Spleen (tissue), 13 donors: ENCODE measurements at places on chromosomes 4 and X. TPM values are rescaled to one million over a fixed set of nuclear protein-coding genes. Genes with fewer than 3 reads are reported as not detected.

DNA sequence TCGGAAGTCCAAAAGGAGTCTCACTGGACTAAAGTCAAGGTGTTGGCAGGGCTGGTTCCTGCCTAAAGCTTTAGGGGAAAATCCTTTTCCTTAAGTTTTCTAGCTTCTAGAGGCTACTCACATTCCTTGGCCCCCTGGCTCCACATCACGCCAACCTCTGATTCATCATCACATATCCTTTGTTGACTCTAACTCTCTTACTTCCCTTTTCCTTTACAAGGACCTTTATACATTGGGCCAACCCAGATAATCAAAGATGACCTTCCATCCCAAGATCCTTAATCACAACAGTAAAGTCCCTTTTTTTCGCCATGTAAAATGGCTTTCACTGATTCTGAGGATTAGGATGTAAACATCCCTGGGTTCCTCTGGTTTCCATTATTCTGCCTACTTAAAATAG, 146.4 kb upstream of the DCAF8L1 start:
- no peak for DNase-seq

Gene DOCK11
- 33.3 TPM for polyA plus RNA-seq

DNA sequence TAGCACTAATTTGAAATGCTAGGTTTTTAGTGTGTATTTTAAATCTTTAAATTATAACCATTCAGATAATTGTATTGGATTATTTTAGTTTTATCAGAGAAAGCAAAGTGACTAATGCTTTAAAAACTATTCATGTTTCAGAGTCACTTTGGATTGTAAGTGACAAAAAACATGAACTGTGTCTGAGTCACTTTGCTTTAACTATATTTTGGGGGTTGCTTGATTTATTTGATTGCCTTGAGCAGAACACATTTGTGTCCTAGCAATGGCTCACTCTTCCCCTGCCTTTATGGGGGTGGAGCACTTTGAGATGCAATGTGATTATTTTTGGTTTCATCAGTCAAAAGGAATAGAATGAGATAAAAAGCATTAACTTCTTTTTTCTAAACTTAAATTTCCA, 188.4 kb upstream of the ARX start:
- no peak for DNase-seq

GRCh38 chr4:141346144-141346543, 125.4 kb downstream of the ZNF330 start:
- no peak for DNase-seq

DNA sequence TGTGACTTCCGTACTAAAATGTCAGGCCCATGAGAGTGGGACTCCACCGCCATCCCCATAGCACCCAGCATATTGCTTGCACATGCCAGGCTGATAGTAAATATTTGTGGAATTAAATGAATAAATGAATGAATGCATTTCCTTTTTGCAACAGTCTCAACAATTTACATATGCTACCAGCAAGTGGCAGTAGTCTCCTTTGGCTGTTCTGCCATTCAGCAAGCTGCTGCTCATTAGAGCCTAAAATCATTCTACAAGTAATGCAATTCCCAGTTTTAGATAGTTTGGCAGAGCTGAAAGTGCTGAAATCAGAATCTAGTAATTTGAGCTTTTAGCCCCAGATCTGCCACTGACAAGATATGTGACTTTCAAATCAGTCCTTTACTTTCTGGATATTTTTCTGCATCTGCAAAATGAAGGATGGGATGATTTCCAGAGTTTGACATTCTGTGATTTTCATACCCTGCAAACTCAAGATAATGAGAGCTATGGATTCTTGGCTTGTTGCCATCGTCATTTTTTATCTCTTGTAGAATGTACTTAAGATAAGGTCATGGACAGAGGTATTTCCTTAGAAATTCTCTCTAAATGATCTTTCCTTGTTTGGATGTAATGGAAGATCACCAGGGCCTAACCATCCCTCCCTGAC, 35.7 kb upstream of the INTS6L start:
- DNase-seq = no peak

Gene RPA4
- polyA plus RNA-seq = 0.09 TPM

DNA sequence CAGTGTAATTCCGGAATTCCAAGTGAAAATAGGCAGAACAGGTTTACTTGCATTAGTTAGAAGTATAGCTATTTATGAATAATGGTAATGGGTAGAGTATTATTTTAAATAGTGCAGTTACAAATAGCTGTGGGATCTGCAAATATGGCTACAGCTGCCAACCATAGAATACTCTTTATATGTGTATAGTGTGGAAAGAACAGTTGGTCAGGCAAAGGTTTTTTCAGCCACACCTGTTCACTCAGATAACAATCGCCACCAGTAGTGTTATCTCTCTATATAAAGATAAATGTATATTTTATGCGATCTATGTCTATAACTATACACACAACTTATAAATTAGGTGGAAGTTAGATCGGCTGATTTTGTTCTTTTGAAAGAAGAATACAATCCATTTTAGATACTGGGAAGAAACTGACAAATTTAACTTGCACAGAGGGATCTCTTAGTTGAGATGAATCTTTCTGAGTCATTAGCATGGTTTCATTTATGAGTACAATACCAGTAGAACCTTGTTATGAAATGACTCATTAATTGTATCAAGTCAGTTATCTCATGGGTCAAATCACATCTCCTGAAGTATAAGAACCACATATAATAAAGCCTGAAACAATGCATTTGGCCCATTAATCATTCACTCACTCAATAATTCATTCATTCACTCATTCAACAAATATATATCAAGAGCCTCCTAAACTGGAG, 100.9 kb upstream of the NR3C2 start:
- DNase-seq = no peak

DNA sequence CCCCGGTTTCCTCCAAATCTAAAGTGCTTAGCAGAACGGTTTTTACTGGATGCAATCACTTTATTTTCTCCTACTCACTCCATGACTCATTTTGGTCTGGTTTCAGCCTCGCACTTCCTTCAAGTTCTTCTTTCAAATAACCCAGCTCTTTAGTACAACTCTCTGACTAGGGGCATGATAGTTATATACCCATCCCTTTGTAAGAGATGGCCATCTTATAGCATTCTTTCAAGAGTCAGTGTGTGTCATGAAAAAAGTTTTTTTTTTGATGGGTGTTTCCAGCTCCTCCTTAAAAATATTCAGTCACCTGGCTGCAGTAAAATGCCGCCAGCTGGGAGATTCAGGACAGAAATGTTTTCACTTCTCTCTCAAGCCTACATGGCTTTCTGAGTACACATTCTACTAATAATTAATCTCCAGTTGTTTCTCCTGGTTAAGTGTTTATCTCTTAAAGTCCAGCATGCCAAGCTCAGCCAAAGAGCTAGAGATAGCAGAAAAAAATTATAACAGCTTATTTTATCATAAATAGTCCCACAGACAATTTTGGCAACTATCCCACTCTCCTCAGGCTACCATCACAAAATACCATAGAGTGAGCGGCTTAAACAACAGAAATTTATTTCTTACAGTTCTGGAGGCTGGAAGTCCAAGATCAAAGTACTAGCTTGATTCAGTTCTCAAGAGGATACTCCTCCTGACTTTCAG, 139.3 kb downstream of the GASK1B start:
- no peak for DNase-seq

Gene ZNF182
- polyA plus RNA-seq = 4.8 TPM

DNA sequence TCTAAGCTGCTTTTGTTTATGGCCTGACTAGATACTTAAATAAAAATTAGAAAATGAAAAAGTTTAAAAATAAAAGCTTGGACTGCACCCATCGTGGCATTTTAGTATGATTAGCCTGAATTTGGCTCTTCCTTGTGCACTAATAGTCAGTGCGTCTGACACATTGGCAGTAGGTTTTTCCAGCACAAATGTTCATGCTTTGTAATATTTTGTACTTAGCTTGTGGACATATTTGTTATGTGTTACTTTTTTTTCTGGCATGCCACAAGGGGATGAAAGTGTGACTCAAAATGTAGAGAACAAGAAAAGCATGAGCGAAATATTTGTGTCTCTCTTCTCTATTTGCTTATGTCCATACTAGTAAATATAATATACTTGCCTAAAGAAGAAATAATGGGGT, 359.3 kb downstream of the ADGRL3 start:
- no peak for DNase-seq

GRCh38 chrX:120299928-120300327, 11.3 kb downstream of the TMEM255A start:
- DNase-seq = no peak

GRCh38 chrX:134685668-134686067, 27.4 kb upstream of the PLAC1 start:
- DNase-seq = no peak
